ENCODE measurements at places on chromosomes 1 and 21. TPM values are rescaled to one million over a fixed set of nuclear protein-coding genes. Genes with fewer than 3 reads are reported as not detected.

FMO5 gene
- total RNA-seq: 3.4 TPM

FAM151A gene
- not detected for total RNA-seq

UTS2 gene
- total RNA-seq: 5.4 TPM

PRAMEF5 gene
- total RNA-seq: not detected

LCE1F gene
- total RNA-seq: not detected

LRRC7 gene
- not detected for total RNA-seq

KRTAP11-1 gene
- total RNA-seq: not detected

GPR25 gene
- 5.9 TPM for total RNA-seq

DNASE2B gene
- not detected for total RNA-seq

PRR9 gene
- total RNA-seq: not detected

OR6Y1 gene
- not detected for total RNA-seq

DNA sequence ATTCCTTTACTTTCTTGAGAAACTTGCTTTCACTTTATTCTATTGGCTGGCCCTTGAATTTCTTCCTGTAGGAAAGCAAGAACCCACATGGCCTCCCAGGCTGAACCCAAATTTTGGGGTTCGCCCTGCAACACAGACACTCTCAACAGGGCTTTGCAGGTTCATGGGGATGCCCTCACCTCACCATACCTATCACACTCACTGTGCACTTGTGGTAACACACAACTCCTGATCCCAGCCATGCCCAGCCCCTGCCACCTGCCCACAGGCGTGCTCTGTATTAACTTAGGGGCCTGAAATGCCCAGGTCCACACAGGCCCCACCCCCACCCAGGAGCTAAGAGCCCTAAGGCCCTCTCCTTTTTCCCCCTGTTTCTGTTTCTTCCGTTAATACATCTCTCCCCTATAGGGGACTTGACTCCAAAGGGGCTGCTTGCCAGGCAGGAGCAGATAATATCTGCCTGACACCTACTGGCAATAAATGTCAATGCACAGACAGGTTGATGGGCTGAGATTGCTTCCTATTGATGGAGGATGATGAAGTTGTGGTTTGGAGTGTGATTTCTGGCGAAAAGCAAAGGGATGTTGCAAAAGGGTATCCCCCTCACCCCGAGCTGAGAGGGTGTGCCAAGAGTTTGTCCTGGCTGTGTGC is 171.5 kb downstream of the AJAP1 start:
- no peaks in the 10 kb centered on the region for H3K4me1 ChIP-seq
- H3K27ac ChIP-seq: no peak overlapping the region
- no peaks in the 10 kb centered on the region for H3K36me3 ChIP-seq
- DNase-seq: no peak

- H3K4me1 ChIP-seq: no peaks in the 10 kb centered on the region
- no peak overlapping the region for H3K4me3 ChIP-seq
- H3K36me3 ChIP-seq: no peaks in the 10 kb centered on the region
- DNase-seq: no peak
- H3K27ac ChIP-seq: no peak overlapping the region
- no peaks in the 10 kb centered on the region for H3K27me3 ChIP-seq
Observed at GRCh38 chr1:230797942-230798365, 50.8 kb downstream of the CAPN9 start.

DNA sequence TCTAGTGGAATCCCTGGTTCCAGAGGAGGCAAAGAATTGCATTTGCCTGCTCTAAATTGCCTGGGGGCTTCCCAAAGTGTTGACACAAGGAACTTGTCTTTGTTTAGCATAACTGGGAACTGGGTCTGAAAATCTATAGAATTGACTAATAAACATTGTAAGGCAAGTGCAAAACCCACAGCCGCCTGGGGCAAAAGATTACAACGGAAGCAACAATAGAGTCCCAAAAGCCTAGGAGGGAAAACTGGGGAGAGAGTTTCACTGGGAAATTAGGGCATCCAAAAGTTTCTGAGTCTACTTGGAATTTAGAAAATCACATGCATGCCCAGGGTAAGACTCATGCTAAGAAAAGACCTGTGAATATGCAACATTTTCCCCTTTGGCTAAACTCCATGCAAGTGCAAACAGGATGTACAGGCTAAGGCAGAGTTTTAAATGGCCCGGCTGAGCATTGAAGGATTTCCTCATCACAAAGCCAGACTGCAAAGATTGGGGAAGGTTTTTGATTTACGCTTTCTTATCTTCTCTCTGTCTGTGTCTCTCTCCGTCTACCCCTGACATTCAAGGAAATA is 725.3 kb upstream of the NCAM2 start:
- H3K4me3 ChIP-seq: no peak overlapping the region
- H3K4me1 ChIP-seq: no peaks in the 10 kb centered on the region
- H3K36me3 ChIP-seq: no peaks in the 10 kb centered on the region
- no peak for DNase-seq
- H3K27me3 ChIP-seq: no peaks in the 10 kb centered on the region
- H3K27ac ChIP-seq: no peak overlapping the region

- peak overlapping the region; percentile 14 for H3K27ac ChIP-seq
- H3K36me3 ChIP-seq: peaks cover 82% of the 10 kb centered on the region
- peaks cover 7% of the 10 kb centered on the region for H3K4me1 ChIP-seq
- DNase-seq: no peak
Observed at GRCh38 chr21:46121286-46122221, 23.6 kb downstream of the COL6A2 start.

- H3K27ac ChIP-seq: no peak overlapping the region
- DNase-seq: no peak
- H3K4me3 ChIP-seq: no peak overlapping the region
- no peaks in the 10 kb centered on the region for H3K4me1 ChIP-seq
Observed at GRCh38 chr1:198544265-198544664, 3.8 kb upstream of the ATP6V1G3 start.

DNA sequence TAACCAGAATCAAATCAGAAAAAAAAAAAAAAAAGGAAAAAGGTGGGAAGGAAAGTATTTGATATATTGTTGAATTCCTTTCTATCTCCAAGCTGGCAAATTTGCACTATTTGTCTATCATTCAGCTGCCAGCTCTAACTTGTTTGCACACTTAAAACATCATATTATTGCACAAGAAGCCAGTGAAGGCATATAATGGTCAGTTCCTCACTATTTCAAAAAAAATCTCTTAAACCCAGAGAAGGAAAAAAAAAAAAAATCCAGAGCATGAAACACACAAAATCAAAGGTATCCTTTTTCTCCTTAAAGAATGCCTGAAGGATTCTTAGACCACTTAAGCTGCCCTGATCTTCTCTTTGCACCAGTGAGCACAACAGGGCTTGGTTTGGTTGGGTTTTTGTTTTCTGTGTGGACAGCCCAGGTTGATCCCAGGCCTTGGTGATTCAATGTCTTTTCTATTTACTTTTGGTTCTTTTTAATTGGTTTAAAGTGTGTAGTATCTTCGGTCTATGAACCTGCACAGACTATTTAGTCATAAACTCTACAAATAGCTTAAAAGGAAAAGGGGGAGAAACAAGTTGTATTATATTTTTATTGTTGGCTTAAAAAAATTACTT is 40.2 kb downstream of the DUSP10 start:
- H3K27ac ChIP-seq: no peak overlapping the region
- H3K4me3 ChIP-seq: no peak overlapping the region
- H3K4me1 ChIP-seq: peaks cover 4% of the 10 kb centered on the region
- no peaks in the 10 kb centered on the region for H3K27me3 ChIP-seq
- DNase-seq: no peak

- H3K4me3 ChIP-seq: no peak overlapping the region
- no peak overlapping the region for H3K27ac ChIP-seq
- DNase-seq: no peak
- peaks cover 36% of the 10 kb centered on the region for H3K4me1 ChIP-seq
Observed at GRCh38 chr1:114468047-114468446, 43.0 kb downstream of the TRIM33 start.

GRCh38 chr1:29696656-29697390 is 460.5 kb downstream of the PTPRU start:
- no peaks in the 10 kb centered on the region for H3K4me1 ChIP-seq
- H3K27ac ChIP-seq: no peak overlapping the region
- H3K4me3 ChIP-seq: no peak overlapping the region
- DNase-seq: no peak

All from vagina (tissue), 2 donors.